ENCODE measurements at places on chromosomes 7 and 10. TPM values are rescaled to one million over a fixed set of nuclear protein-coding genes. Genes with fewer than 3 reads are reported as not detected.

- no peak for DNase-seq
Observed at GRCh38 chr7:151923097-151923876, 33.0 kb upstream of the GALNTL5 start.

- no peak for DNase-seq
Observed at GRCh38 chr10:119575506-119575905, 21.3 kb downstream of the TIAL1 start.

- no peak for DNase-seq
Observed at GRCh38 chr10:103763374-103764202, 91.8 kb downstream of the SH3PXD2A start.

GRCh38 chr10:6014241-6014761 lies 37.0 kb upstream of the IL15RA start:
- DNase-seq: peak; percentile 15

GRCh38 chr7:30065746-30066145 lies 37.5 kb downstream of the PLEKHA8 start:
- DNase-seq: no peak

DNA sequence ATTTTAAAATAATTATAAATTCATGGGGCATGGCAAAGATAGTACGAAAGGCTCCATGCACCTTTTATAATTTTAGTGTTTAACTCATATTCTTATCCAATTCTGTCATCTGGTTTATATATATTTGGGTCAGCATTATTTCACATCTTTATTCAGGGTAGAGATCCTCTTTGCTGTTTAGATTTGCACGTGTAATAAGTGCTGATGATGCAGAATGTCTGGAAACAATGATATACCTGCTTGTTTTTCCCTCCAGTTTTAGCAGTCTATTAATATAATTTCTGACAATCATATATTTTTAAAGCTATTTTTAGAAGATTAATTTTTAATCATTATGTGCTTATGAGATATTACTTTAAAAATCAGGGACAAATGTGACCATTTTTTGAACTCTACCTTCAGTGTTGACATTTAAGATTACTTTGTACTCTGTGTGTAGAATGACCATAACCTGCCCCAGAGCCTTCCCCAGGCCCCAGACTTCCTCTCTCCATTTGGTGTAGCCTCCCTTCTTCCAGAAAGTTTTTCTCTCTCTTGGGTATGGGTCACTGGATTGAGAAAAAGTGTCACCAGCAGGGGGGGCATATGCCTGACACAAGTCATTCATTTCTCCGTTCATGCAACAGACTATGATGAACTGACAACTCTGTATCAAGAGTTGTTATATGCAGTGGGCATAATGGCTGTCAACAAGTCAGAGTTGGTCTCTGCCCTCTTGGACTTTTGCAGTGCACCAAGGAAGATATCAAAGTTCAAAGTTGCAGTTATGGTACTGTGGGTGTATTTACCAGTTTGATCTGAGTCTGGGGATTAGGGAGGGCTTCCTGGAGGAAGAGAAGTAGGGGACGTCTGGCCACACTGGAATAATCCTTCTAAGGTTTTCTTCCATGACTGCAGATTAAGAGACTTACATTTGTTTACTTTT lies 192.6 kb upstream of the CCDC6 start:
- no peak for DNase-seq

GRCh38 chr7:102275123-102275703 lies 11.5 kb upstream of the SH2B2 start:
- no peak for DNase-seq

DNA sequence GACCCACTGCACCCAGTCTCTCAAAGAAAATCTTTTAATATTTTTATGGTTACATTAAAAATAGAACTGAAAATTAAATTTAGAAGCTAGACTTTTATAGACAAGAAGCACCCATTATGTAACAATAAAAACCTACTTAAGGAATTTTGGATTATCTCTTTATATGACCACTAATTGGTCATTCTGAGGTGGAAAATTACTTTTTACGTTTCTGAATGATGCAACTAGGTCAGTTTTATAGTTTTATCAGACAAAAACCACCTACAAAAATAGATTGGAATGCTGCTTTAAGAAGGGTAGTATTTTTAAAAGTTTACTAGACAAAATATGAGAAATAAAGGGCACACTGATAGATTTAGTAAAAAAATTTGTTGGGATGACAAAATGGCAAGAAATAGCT lies 16.5 kb downstream of the SYPL1 start:
- DNase-seq: no peak

- DNase-seq: no peak
Observed at GRCh38 chr10:8283986-8284385, 229.5 kb downstream of the GATA3 start.

DNA sequence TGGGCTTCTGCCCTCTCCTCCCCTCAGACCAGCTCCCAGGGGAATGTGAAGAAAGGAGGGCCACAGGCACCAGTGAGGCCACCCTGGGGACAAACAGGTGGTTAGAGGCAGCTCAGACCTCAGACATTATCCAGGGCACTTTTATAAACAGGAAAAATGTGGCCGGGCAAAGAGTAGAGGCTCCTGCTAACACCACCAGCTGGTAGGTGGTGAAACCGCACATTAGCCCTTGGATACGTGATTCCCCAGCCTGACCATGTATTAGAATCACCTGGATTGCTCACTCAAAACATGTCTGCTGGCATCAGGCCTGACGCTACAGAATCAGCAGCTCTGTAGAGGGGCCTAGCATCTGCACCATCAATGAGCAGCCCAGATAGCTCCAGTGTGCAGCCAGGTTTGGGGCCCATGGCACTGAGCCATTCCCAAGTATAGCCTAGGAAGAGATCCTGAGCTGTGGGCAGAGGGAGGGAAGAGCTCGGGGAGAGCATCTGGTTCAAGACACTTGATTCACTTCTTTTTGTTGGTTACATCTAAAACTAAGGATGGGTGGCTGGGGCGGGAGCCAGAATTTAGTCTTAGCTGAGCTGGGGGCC lies 37.1 kb downstream of the GPR26 start:
- DNase-seq: no peak

- DNase-seq: no peak
Observed at GRCh38 chr10:110409926-110410325, 87.8 kb upstream of the DUSP5 start.

GRCh38 chr7:68793513-68793912 lies 804.8 kb upstream of the AUTS2 start:
- DNase-seq: no peak

- DNase-seq: no peak
Observed at GRCh38 chr10:129973674-129974059, 9.6 kb upstream of the EBF3 start.

DNA sequence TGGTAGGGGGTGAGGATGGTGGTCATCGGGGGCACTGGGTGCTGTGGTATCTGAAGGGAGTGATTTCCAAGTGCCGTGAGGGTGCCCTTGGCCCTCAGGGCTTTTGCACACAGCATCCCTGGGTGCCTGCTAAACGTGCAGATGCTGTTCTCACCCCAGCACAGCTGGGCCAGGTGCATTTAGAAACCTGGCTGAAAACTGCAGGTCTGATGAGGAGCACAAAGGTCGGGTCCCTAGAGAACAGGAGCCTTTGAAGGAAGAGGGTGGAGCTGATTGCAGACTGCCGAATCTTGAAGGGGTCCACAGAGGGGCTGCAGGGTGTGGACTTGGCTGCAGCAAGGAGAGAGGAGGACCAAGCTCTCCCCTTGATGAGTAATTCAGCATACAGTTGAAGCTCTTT lies 32.0 kb downstream of the ZMIZ1 start:
- DNase-seq: no peak

DNA sequence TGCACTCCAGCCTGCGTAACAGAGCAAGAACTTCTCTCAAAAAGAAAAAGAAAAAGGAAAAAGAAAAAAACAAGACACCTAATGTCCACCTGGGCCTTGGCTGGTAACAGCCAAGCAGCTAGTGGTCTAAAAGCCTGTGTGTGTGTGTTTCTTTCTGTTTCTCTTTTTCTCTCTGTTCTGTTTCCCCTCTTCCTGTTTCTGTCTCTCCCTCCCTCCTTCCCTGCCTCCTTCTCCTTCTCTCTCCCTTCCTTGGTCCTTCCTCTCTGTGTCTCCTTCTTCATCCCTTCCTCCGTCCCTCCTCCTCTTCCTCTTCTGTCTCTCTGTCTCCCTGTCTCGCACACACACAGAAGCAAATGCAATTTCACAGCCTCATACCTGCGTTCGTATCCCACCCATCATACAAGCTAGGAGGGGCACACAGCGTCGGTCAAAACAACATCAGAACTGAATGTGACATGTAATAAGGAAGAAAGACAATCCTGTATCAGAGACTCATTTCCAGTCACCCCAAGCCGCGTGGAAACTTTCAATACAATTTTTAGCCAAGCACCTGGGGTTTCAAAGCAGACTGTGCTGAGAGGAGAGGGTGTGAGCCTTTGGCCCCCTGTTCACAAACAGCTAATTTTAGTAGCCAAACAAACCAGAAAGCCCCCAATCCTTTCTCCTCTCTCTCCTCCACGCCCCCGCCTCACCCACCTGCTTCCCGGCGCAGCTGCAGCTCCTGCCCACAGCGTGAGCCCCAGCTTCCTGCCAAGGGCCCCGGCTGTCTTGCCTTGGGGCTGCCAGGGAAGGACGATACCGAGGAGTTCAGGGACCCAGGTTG lies 50.2 kb upstream of the GNA12 start:
- no peak for DNase-seq

DNA sequence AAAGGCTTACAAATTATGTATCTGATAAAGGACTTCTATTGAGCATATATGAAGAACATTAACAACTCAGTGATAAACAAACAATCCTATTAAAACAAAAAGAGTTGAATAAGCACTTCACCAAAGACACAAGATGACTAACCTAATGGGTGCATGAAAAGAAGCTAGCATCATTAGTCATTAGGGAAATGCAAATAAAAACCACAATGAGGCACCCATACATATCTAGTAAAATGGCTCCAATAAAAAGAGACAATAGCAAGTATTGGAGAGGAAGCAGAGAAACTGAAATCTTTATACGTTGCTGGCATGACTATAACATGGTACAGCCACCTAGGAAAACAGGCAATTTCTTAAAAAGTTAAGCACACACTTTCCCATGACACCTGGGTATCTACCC lies 77.6 kb upstream of the ZMIZ1 start:
- no peak for DNase-seq

Gene FXYD4
- total RNA-seq: not detected

Gene NACAD
- total RNA-seq: 6.8 TPM

Gene TEX47
- total RNA-seq: not detected

Gene IGFBP1
- total RNA-seq: 0.54 TPM

Gene LAMB4
- 0.64 TPM for total RNA-seq

Gene GPER1
- total RNA-seq: 0.73 TPM

Gene PIK3CG
- total RNA-seq: 1.9 TPM

Gene XRCC2
- total RNA-seq: 10.0 TPM

Gene FEZF1
- not detected for total RNA-seq

Gene HOGA1
- total RNA-seq: 3.4 TPM

All from cerebellum (tissue), 4 donors.